ENCODE measurements at places on chromosomes 7 and 10. TPM values are rescaled to one million over a fixed set of nuclear protein-coding genes. Genes with fewer than 3 reads are reported as not detected.

The TLX1 gene
- total RNA-seq = not detected

DNA sequence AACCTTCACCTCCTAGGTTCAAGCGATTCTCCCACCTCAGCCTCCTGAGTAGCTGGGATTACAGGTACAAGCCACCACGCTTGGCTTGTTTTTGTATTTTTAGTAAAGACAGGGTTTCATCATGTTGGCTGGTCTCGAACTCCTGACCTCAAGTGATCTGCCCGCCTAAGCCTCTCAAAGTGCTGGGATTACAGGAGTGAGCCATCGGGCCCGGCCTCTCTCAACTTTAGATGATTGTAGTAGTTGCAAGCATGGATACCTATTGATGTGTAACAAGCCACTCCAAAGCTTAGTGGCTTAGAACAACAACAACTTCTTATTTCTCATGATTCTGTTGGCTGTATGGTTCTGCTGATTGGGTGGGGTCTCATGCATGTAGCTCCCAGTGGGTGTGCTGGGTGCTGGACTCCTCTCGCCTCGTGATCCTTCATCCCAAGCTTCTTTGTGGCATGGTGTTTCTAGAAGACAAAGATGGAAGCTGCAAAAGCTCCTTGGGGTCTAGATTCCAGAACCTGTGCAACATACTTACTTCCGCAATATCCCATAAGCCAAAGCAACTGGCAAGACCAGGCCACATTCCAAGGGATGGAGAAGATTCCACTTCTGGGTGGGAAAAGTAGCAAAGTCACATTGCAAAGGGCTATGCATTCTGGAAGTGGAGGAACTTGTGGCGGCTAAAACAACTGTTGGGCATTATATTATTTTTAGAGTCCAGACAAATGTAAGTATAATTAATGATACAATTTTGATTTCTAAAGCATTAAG, 37.9 kb downstream of the SKIDA1 start:
- no peak for DNase-seq

GRCh38 chr10:98457721-98458120, 11.0 kb upstream of the HPS1 start:
- DNase-seq = no peak

DNA sequence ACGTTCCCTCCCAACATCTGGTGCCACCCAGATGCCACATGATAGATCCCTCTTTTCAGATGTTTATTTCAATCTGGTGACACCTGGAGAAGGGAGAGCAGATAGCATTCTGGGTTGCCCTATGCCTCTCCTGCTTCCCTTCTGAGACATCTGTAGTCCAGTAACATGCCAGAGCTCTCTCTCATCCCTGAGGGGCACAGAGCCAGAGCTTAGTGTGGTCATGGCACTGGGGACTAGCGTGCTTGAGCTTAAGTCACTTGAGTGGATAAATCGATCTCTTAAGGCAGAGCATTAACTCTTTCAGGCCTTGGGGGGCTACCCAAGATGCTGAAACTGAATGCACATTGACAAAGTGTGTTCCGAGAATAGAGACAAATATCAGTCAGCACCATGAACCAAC, 47.9 kb downstream of the WNT2 start:
- DNase-seq = no peak

- DNase-seq = no peak
Observed at GRCh38 chr7:71132127-71132376, at the start of gene GALNT17. GALNT17 (plus strand) TSS chr7:71132144.

DNA sequence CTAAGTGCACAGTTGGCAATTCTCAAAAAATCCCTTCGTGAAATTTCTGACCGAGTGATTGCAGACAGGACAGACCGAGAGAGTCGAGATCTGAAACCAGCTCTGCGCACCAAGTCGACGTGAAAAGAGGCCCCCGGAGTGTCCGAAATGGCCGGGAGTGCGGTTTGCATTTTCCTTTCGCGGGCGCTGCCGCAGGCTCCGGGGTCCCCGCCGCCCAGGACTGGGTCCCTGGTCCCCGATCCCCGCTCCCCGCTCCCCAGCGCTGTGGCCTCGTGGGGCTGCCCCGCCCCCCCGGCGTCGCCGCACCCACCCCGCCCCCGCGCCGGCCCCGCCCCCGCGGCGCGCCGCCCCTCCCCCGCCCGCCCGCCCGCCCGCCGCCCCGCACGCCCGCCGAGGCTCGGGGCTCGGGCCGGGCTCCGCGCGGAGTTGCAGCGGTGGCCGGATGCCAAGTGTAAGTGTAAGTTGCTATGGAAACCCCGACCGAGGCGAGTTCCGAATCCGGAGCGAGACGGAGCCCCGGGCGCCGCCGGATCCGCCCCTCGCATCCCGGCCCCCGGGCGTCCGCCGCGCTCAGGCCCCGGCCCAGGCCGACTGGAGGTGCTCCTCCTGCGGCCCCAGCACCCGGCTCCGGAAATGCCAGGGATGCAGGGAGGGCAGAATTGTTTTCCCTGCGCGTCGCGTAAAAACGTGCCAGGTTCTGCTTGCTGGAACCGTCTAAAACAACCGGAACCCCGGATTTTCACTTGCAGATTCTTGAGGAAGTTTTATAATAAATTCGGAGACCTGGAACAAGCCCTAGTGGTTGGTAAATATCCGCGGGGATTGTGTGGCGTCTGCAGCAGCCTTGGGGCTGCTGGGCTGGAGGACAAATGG, 4.6 kb downstream of the BMI1 start:
- no peak for DNase-seq

Data from chondrocyte (in vitro differentiated cells).